NCI-H1092 treated with DMSO at 0.1 percent for 48 hours (cell line): ENCODE measurements at places on chromosomes 13 and 19.

GRCh38 chr19:44942067-44942571, at the start of gene APOC4:
Gene APOC4 (plus strand): TSS chr19:44942237. CDS start chr19:44942278, 41 bp downstream.
- no peak for DNase-seq

GRCh38 chr19:51750400-51751094, 1.1 kb downstream of the FPR1 start:
- DNase-seq = no peak

GRCh38 chr13:73603646-73604045, 530.6 kb downstream of the KLF12 start:
- DNase-seq = no peak

DNA sequence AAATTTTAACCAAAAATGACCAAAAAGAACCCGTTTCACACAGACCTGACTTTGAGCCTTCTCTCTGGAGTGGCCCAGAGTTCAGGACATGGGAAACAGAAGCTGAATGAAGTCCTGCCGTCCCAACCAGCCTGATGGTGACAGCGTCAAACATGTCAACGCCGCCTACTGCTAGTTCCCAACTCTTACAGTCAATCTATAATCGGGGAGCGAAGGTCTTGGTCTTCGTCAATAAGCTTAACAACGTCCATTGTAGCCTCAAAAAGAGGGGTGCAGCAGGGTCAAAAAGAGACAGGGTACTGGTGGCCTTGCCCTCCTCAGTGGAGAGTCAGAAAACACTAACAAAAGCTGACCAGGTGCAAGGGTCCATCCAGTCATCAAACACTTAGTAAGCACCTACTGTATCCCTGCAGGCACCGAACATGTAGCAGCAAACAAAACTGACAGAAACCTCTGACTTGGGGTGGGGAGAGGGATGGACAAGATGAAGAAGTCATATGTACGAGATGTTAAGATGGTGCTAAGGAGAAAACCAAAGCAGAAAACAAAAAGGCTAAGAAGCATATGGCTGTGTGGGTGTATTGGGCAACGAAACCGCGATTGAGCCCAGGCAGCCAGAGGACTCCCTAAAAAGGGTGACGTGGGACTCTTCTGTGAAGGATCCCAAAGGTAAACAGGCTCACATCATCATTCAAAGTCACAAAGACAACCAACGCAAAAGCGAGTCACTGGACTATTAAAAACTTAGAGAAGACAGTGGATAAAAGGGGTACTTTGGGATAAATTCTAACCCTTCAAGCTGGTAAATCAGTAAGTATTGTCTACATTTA, 12.0 kb downstream of the MLLT1 start:
- no peak for DNase-seq

- DNase-seq = no peak
Observed at GRCh38 chr13:58165617-58166016, 534.1 kb downstream of the PCDH17 start.

DNA sequence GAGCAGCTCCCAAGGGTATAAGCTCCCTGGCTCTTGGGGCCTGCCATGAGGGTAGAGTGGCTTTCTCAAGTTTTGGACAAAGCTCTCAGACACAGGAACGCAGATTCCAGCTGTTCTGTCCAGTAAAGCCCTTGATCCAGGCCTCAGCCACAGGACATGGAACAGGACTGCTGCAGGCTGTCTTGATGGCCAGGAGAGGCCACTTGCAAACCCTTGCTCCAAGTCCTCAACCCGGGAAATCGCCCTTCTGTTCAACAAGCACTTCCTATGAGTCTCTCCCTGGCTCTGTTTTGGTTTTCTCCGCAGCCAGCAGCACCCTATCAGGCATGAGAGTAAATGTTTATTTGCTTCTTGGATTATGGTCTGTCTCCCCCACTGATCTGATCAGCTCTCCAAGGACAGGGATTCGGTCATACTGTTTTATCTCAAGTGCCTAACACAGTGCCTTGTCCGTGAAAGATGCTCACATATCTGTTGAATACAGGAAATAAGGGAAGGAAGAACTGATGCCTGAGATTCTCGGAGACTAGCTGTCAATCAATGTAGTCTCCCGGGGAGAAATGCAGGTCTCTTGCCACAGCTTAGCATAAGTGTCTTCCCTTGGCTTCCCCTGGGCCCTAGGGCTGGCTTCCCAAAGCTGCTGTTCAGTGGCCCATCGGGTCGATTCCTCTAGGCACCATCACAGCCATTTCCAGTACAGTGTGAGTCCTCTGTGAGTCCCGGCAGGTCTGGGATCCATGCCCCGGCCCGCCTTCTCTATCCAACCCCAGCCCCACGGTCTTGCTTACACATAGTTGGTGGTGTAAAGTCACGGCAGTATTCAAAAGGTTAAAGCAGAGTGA, 90.8 kb downstream of the TSHZ3 start:
- no peak for DNase-seq

- no peak for DNase-seq
Observed at GRCh38 chr13:74623761-74624160, 489.6 kb upstream of the KLF12 start.

DNA sequence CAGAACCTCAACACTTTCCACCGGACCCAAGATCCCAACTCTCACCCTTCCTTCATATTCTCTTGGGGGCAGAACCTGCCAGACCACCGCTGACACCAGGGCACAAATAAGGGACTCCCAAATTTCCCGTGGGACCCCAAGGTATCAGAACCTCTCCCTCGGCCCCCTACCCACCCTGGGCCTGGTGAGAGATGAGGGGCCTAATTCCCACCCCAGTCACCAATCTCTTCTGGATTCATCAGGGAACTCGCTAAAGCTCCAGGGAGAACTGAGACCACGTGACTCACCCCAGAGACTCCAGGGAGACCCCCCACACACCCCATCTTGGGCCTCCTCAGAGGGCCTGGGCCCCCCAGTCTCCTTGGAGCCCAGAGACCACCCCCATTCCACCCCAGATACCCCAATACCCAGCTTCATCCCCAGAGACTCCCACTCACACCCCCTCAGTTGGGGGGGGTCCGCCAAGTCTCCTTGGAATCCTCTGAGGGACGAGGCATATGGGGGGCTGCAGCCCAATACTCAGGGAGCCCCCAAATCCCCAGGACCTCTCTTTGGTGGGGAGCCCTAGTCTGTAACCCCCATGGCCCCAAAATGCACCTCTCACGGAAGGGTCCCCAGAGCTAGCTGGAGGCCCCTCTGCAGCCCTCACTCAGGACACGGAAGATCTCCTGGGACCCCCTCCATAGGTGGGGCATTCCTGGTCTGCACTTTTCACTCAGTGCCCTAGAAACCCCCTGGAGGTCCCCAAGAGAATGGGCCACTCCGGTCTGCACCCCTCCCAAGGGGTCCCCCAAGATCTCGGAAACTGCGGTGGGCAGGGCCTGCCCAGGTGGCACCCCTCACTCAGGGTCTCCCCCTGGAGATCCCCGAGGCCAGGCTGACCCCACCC, 1.6 kb downstream of the LMNB2 start:
- no peak for DNase-seq

DNA sequence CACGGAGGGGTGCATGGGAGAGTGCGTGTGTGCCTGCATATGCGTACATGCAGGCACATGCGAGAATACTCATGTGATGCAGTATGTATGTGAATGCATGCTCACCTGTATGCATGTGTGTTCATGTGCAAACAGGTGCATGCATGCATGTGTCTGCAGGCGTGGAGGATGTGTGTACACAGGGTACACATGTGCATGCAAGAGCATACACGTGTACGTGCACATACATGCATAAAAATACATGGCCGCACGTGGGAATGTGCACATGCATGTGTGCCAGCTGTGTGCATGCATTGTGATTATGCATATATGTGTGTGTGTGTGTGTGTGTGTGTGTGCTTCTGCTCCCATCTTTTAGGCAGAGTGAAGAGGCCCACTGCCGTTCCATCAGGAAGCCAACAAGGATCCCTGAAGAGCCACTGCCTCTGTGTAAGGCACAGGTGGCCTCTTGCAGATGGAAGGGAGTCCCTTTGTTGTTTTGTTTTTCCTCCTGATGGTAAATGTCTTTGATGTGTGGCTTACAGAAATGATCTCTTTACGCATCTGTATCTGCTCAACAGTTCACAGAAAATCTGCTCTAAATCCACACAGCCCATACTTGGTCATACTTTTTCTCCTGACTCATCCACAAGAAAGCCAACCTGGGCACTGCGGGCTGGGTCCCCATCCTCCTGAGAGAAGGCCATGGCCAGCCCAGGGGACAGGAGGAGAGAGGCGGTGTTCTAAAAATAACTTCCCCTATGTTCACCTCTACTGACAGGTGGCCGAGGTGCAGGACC, 50.7 kb downstream of the KLF2 start:
- no peak for DNase-seq

DNA sequence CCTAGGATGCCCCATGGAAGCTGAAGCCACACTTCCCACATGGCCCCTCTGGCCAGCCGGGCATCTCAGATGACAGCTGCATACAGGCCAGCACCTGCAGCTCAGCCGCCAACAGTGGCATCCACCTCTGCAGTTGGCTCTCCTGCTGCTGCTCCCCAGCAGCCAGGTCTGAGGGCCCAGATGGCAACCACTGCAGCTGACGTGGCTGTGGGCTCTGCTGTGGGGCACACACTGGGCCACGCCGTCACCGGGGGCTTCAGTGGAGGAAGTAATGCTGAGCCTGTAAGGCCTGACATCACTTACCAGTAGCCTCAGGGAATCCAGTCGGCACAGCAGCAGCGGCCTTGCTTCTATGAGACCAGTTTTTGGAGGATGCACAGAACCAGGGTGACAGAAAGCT, 45.3 kb upstream of the LSM14A start:
- no peak for DNase-seq

DNA sequence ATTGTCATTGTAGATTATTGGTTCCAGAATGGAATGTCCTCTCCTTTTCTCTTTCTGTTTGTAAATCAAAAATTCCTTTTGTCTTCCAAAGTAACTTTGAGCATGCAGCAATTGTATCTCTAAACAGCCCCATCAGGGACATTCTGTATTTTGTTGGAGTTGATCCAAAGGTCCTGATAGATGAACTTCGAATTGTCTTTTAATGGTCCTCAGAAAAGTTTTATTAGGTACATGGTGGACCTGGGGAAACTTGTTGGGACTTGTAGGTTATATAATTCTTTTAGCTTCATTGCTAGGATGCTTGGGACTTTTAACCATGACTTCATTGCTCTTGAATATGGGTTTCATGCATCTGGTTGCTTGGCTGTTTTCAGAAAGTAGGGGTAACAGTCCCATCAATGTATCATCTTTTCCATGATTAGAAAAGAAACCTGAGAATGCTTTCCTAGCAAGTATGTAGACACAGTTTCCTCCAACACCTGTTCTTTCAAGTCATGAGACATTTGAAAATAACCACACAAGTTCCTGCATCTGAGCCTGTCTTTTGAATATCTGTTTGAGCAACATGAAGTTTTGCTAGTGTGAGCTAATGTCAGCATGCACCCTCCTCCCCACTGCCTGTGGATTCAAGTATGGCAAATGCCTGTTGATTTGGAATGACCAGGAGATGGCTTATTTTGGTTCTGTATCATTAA, 413.1 kb downstream of the KCNRG start:
- no peak for DNase-seq

DNA sequence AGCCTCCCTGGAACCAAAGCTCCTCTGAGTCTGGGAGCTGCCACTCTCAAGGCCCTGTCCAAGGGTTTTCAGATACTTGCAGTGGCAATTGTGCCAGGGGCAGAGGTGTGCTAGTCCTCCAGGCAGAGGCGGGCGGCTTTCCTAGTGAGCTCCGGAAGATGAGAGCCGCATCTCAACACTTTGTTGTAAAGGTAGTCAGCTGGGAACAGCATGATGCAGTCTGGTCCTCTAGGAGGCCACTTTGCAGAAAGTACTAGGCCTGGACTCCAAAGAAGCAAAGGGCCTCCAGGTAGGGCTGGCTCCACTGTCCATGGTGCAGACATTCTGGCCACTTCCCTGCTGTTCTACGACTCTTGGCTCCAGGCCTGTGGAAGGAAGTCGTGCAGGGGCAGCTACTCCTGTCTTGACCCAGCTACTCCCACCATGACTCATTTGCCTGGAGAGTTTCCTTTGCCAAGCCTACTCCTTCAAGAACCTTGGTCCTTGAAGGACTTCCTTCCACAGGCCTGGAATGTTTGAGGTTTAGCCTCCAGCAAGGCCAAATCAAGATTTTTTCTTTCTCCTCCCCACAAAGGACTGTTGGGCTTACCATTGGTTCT, 9.9 kb upstream of the ZNF536 start:
- DNase-seq = no peak

DNA sequence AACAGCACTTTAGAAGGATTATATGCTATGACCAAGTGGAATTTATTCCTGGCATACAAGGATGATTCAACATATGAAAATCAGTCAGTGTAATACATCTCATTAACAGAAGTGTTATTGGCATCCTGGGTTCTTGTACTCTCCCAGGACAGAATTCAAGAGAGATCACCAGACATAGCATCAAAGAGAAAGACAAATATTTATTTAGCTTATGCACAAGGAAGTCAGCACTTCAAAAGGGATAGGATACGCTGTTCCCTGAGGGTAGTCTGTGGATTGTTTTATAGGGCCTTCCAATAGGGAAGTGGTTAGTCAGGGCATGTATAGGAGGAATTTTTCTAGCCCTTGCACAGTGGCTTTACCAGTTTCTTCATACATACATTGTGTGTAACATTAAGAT, 1238.0 kb downstream of the PCDH17 start:
- no peak for DNase-seq

DNA sequence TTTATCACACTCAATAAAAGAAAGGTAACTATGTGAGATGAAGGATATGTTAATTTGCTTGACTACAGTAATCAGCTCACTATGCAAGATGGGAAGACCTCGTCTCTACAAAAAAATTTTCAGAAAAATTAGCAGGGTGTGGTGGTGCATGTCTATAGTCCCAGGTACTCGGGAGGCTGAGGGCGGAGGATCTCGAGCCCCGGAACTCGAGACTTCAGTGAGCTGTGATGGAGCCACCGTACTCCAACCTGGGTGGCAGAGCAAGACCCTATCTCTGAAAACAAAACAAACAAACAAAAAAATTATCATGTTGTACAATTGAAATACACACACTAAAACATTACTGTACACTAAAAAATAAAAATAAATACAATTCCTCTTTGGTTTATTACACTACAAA, 376.7 kb upstream of the KLHL1 start:
- DNase-seq = no peak

- no peak for DNase-seq
Observed at GRCh38 chr19:39365531-39365930, 23.3 kb downstream of the SAMD4B start.

GRCh38 chr19:39194832-39195542, 1.8 kb upstream of the NCCRP1 start:
- no peak for DNase-seq

GRCh38 chr19:35404879-35405622, 34.2 kb downstream of the GPR42 start:
- no peak for DNase-seq

- DNase-seq = no peak
Observed at GRCh38 chr19:58261600-58261967, 17.2 kb upstream of the ZNF8 start.

GRCh38 chr19:23101241-23101640, 15.6 kb upstream of the ZNF730 start:
- no peak for DNase-seq
